ENCODE measurements at places on chromosomes 11 and 22.
A peak's percentile ranks its signal among the peaks of the same experiment; 100 is the strongest.

DNA sequence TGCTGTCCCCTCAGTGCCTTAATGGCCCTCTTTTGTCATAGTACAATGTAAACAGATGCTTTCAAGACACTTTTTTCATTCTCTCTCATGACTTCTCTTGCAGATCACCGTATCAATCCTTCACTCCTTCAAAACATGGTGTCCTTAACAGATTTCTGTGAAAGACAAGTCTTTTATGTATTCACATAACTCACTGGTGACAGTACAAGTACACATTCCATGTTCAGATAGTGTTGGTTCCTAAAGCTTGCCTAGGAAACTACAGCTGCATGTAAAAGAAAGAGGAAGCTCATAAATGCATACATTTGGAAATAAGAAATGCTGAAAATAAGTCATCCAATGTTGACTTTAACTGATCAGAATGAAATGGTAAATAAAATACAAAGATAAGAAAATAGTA, 5.0 kb upstream of the OR52E6 start:
- DNase-seq: no peak

GRCh38 chr11:78350646-78351165, 66.9 kb downstream of the GAB2 start:
- DNase-seq: no peak

GRCh38 chr11:85746670-85747069, 60.7 kb upstream of the CCDC89 start:
- DNase-seq: no peak

DNA sequence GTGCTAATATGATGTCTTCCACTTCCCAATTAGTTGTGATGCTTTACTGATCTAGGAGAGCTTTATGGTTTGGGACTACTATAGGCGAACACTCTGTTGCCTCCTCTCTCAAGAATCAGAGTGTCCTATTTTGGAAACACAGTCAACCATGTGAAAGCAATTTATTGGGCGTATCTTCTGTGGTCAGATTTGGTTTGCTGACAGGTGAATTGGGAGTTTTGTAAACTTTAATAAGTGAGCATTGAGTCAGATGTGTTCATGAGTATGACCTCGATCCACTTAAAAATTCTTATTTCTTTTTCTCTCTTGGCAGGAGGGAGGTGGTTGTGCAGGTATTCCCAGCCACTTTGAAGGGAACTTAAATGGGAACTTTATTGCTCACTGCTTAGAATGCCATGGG, 4.4 kb downstream of the CAT start:
- no peak for DNase-seq

DNA sequence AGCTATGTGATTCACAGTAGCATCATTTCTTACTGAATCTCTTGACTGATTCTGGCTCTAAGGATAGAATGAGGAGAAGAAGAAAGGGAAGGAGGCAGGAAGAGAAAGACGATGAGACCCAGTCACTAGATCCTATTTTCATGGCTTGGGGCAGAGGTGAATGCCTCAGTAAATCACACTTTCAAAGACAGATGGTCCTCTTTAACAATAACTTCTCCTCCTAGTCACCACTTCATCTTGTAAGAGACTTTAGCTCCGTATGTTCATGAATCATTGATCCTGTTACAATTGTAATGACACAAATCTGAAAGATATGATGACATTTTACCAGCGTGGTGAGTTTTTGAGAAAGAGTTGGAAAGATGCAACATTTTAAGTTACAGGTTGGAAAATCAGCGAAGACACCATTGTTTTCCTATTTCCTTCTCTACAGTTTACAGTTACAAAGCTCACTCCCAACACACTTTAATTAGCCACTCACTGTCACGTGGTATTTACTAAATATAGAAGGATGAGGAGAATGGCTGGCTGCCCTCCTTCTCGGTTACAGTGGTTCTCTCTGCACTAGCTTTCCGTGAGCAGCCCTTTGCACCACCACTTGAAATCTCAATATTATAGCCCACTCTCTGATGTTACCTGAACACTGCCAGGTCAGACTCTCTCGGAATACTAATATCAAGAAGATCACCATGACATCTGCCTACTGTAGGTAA, 205.8 kb downstream of the CADM1 start:
- DNase-seq: no peak

GRCh38 chr11:59849129-59849528, 3.8 kb upstream of the CBLIF start:
- DNase-seq: no peak

GRCh38 chr11:113179181-113179704, 135.1 kb upstream of the TTC12 start:
- no peak for DNase-seq

- DNase-seq: no peak
Observed at GRCh38 chr11:69006816-69007215, 6.2 kb downstream of the MRGPRF start.

DNA sequence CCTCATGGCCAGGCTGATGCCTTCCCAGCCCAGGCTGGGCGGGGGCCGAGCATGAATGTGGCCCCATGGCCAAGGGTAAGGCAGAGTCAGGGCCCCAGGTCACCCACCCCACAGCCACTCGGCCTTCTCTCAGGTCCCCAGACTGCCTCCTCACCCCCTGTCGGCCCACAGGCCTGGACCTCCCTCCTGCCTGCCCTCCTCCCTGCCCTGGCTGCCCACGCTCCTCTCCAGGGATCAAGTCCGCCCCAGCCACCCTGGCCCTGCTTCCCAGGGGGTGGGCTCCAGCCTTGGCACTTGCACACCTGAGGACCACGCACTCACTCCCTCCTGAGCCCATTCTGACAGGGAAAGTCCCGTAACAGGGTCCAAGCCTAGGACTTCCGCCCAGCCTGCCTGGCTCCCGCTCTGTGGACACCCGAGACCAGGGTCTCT, 37.8 kb upstream of the TH start:
- no peak for DNase-seq

DNA sequence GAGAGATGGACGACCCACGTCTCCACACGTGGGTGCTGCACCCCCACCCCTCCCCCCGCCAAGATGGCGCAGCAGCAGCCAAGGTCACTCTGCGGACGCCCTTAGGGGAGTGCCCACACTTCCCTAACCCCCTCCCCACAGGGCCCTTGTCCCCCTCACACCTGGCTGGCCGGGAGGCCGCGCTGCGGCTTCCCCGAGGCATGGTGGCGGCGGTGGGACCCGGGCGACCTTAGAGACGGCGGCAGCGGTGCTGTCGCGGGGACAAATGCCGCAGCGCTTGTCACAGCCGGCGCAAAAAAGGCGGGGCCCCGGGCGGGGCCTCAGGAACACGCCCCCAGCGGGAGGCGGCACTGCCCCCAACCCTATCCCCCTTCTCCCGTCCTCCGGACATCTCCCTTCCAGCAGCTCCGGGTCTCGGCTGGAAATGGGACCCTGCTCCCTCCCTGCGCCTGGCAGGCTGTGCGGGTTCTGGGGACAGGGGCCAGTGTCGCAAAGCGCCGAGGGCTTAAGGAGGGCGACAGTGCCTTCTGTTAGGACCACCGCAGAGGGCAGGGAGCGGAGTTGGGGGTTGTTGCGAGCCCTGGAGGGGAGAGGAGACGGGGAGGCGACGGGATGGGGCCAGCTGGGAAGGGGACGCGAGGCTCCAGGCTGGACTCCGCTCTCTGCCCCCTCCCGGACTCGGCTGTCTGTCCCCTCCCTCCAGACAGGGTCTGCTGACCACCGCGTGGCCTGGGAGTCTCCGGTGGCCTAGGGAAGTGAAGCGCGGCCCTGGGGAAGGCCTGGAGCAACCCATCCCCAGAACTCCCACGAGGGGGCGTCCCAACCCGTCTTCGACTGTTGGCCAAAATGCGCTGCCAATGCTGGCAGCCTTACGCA, at the start of gene CHCHD10:
TSS of gene CHCHD10 (minus strand) at position 300 of the 876 bp plus-strand sequence. CDS start at position 202, 98 bp downstream.
- DNase-seq: peak; percentile 92

- DNase-seq: no peak
Observed at GRCh38 chr11:90426442-90426841, 203.6 kb upstream of the CHORDC1 start.

- no peak for DNase-seq
Observed at GRCh38 chr11:3955299-3955665, 99.8 kb downstream of the STIM1 start.

DNA sequence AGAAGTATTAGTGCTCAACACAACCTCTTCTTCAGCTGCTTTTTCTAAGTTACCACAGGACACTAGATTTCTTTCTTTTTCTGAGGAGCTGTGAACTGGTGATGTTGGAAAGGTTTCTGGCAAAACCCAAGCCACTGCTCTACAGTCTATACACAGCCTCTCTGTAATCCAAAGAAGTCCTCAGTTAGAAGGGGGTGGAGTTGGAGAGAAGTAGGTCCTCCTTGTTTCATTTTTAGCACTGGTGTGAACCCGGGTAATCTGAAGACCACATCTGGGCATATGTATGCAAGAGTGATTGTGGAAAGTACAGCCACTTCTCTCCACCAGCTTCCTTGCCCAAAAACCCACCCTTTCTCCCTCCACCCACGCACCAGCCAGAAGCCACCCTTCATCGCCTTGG, 1168.1 kb downstream of the LRRC4C start:
- peak; percentile 54 for DNase-seq

- DNase-seq: no peak
Observed at GRCh38 chr22:39935612-39936011, 24.6 kb upstream of the TMA7B start.

DNA sequence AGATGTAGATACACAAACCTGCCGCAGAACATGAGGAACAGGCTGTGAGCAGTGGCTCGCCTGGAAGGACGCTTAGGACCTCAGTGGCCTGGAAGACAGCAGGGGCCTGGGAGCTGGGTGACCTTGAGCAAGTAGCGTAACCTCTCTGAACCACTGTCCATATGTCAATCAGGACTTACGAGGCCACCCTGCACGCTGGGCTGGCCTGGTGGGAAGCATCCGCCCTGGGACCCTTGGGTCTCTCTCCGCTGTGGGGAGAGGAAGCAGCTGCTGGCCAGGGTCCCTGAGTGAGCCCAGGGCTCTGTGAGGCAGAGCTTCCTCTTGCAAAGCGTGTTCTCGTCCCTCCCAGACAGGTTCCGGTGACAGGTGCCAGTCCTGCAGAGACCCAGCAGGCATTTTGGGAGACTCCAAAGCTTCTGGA, 14.0 kb upstream of the EHD1 start:
- no peak for DNase-seq

DNA sequence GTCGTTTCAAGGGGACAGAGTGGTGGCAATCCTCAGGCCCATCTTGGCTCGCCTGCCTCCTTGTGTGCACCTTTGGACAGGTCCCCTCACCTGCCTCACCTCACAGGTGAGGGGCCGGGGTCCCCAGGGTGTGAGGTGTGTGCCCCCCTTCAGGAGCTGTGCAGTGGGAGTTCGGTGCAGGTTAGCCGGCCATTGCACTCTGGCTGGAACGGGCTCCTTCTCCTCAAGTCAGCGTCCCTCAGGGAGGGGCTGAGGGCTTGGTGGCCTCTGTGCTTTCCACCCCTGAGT, 269.1 kb downstream of the TBC1D22A start:
- no peak for DNase-seq

DNA sequence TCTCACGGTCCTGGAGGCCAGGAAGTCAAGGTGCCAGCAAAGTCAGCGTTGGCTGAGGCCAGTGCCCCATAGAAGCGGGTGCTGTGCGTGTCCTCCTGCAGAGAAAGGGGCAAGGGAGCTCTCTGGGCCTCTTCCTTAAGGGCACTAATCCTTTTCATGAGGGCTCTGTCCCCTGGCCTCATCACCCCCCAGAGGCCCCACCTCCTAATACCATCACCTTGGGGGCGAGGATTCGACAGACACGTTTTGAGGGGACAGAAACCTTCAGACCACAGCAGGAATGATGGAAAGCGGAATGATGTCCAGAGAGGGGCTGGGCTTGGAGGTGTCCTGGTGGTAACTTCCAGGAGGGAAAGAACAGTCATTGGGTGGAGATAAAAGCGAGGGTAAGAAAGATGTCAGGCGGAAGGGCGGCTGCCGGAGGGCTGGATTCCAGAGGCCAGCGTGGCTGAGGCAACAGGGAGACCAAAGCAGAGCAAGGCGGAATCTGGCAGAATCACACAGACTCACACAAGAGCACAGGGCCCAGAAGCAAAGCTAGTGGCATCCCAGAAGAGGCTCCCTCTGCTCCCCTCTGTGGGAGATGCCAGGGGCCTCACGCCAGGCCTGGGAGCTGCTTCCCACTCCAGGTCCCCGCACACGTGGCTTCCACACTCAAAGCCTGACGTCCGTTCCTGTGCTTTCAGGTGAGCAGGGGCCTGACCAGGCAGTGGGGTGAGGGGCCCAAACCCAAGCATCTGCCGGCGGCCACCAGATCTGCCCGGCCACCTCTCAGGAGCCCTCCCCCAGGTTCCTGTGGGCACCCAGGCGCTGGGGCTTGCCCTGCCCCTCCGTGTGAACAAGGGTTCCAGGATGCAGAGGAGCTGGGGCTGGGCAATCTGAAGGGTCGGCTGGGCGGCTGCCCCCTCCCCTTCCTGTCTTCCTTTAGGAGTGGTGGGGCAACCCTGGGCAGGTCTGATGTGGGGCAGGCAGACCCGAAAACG, 784.5 kb downstream of the BRD1 start:
- no peak for DNase-seq

- DNase-seq: no peak
Observed at GRCh38 chr11:44224867-44225501, 85.0 kb downstream of the ALX4 start.

DNA sequence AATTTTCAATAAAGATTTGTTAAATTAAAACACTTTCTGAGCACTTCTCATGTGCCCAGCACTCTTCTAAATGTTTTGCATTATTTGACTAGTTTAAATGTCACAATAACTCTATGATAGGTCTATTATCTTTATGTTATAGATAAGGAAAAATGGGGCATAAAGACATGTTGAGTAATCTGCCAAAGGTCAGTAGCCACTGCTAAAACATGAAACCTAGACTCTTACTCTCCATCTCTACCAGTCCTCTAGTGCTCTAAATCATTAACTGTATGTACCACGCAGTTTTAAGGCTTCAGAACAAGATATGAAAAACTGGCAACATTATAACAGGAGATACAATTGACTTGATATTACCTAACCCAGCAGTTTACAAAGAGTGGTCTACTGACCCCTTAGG, 6.9 kb downstream of the RAB6A start:
- no peak for DNase-seq

DNA sequence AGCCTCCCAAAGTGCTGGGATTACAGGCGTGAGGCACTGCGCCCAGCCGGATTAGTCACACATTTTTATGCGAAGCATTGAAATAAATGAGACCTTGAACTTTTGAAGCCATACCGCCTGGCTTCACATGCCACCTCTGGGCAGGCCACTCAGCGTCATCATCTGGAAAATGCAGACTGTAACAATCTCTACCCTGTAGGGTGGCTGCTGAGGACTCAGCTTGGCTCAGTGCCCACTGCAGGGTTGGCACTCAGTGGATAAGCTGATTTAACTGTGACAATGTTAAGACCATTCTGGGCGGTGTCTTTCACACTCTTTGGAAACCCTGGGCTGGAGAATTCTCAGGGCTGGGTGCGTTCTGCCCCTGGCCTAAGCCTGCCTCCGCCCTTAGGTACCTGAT, 8.5 kb downstream of the SH3BP1 start:
- DNase-seq: no peak

DNA sequence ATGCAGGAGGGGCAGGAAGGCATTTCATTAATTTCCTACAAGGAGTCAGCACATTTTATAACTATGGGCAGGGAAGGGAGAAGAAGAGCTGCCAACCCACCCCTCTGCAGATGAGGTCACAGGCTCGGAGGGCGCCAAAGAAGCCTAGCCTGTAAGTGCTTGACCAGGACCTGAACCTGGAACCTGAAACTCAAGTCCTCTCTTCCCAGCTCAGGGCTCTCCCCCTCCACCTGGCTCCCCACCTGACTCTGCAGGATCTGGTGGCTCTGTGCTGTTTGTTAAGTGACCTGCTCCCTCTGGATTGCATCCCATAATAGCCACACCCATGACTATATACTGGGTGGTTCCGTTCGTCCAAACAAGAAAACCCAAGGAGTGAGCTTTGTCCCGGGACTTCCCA, 27.3 kb downstream of the SCGB1A1 start:
- DNase-seq: no peak
